T-helper 17 cell (primary cell): ENCODE measurements at places on chromosomes 4 and X. TPM values are rescaled to one million over a fixed set of nuclear protein-coding genes. Genes with fewer than 3 reads are reported as not detected.

Gene NAA11
- total RNA-seq: not detected

Gene GAGE1
- not detected for total RNA-seq

- no peak for DNase-seq
- H3K36me3 ChIP-seq: no peaks in the 10 kb centered on the region
- no peak overlapping the region for H3K27ac ChIP-seq
Measured at GRCh38 chrX:135923353-135923752, 29.8 kb downstream of the SAGE1 start.

- H3K36me3 ChIP-seq: no peaks in the 10 kb centered on the region
- H3K27me3 ChIP-seq: no peaks in the 10 kb centered on the region
Measured at GRCh38 chr4:175290401-175290800, 372.2 kb downstream of the ADAM29 start.

- peaks cover 15% of the 10 kb centered on the region for H3K4me1 ChIP-seq
- no peak overlapping the region for H3K4me3 ChIP-seq
- peaks cover 6% of the 10 kb centered on the region for H3K36me3 ChIP-seq
- H3K27me3 ChIP-seq: no peaks in the 10 kb centered on the region
- H3K27ac ChIP-seq: peak overlapping the region; percentile 81
Measured at GRCh38 chr4:2299794-2300193, 37.9 kb upstream of the MXD4 start.

GRCh38 chr4:112604589-112604988 lies 32.1 kb downstream of the ZGRF1 start:
- H3K36me3 ChIP-seq: no peaks in the 10 kb centered on the region
- H3K4me1 ChIP-seq: no peaks in the 10 kb centered on the region
- H3K4me3 ChIP-seq: no peak overlapping the region
- H3K27ac ChIP-seq: no peak overlapping the region
- DNase-seq: peak; percentile 24
